Activated T-cell treated with anti-CD3 and anti-CD28 coated beads, Interleukin-2, amount 50 U/mL, for 4 hours (primary cell): ENCODE measurements at places on chromosomes 2 and 18. TPM values are rescaled to one million over a fixed set of nuclear protein-coding genes. Genes with fewer than 3 reads are reported as not detected.

Gene TRAF3IP1
- total RNA-seq: 16.4 TPM

Gene DOK1
- 27.9 TPM for total RNA-seq

DNA sequence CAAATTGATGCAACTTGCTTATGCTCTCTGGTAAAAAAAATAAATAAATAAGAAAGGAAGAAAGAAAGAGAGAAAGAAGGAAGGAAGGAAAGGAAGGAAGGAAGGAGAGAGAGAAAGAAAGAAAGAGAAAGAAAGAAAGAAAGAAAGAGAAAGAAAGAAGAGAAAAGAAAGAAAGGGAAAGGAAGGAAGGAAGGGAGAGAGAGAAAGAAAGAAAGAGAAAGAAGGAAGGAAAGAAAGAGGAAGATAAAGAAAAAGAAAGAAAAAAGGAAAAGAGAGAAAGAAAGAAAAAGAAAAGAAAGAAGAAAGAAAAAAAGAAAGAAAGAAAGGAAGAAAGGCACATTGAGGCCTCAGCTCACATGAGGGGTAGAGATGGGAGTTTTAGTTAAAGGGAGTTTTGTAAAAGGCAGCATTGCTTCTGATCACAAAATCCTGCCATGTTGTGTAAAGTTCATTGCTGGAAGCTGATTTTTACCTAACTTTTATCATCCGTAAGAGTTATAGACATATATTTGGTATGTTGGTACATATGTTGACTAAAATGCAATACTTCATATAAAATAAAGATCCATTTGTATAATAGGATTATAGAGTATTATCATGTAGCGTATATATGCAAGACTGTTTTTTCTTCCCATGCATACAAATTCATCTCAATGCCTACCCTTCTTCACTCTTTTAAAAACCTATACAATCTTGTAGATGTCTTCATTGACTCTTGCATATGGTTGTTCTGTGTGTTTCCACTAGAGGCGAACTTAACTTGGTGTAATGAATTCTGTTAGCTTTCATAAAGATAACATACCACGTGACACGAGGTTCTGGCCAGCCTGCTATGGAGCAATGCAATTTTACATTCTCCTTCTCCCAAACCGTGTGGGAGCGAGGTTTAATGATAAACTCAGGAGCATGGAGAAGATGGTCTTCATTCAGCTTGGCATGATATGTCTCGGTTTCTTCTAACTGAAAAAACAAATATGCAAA lies 32.8 kb downstream of the MYOM1 start:
- DNase-seq: no peak

GRCh38 chr2:15521641-15522181 lies 39.4 kb downstream of the NBAS start:
- no peak for DNase-seq

DNA sequence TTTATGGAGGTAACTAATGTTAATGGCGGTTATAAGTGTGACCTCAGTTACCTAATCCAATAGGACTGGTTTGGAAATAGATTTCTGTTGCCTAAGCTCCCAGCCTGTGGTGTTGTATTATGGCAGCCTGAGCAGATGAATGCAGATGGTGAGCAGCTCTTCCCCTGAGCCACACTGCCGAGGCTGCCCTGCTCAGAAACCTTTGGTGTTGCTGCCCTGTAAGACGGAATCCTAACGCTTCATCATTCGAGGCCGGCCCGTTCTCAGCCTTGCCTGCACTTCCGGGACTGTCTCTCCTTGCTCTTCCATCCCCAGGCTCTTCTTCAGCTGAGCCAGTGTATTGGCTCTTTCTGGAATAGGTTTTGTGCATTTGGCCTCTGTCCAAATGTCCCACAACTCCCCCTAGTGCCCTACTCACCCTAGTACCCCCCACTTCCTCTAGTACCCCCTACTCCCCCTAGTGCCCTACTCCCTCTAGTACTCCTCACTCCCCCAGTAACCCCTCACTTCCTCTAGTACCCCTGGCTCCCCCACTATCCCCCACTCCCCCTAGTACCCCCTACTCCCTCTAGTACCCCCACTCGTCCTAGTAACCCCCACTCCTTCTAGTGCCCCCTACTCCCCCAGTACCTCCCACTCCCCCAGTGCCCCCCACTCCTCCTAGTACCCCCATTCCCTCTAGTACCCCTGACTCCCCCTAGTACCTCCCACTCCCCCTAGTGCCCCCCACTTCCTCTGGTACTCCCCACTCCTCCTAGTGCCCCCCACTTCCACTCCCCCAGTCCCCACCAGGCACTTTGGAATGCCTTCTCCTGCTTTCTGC lies 106.0 kb upstream of the TAF1B start:
- DNase-seq: no peak
